ENCODE measurements at places on chromosomes 13 and 19.

DNA sequence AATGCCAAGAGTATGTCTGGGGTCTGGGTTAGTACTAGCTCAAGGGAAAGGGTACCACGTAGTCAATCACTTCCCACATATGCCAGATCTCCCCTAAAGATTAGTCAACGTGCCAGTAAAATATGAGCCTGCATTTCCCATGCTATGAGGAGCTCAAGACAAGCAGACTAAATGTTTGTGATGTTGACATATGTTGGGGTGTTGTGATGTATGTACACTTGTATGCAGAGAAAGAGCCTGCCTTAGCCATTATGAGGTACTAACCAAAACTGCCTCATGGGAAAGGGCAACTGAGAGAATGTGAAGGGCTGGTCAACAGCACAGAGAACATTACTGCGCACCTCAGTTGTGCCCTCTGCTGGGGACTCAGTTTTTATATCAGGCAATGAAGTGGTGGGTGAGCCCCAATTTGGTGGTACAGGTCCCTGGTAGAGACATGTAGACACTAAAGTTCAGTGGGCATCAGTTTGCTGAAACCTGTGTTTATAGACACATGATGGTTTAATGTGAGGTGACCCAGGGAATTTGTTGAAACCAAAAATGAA, 287.0 kb downstream of the DCT start:
- DNase-seq: no peak

GRCh38 chr13:41767801-41768200, 193.1 kb downstream of the VWA8 start:
- no peak for DNase-seq

DNA sequence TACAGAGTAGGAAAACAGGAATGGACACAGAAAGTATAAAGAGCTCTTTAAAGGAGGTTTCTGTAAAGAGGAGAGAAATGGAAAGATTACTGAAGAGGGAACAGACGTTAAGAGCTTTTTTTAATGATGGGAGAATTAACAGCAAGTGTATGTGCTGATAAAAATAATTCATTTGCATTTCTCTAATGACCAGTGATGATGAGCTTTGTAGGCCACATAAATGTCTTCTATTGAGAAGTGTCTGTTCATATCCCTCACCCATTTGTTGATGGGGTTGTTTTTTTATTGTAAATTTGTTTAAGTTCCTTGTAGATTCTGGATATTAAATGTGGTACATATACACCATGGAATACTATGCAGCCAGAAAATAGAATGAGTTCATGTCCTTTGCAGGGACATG, 40.0 kb downstream of the MYO16 start:
- DNase-seq: no peak

DNA sequence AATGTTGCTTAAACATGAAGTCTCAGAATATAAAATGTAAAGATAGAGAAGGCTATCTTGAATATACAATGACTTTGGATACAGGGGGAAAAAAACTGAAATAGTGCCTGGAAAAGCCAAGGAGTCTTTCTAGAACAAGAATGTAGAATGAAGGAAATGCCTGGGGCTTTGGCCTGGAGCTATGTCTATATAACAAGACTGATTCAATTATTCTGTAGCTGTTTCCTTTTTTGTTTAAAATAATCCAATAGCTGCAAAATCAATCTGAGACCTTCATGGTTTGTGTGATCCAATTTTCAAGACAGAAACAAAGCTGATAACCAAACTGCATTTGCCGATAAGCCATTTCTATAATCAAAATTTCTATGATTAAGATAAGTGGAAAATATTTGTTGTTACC, 530.9 kb upstream of the NBEA start:
- no peak for DNase-seq

- DNase-seq: no peak
Measured at GRCh38 chr13:76942363-76942762, 5.9 kb upstream of the ACOD1 start.

DNA sequence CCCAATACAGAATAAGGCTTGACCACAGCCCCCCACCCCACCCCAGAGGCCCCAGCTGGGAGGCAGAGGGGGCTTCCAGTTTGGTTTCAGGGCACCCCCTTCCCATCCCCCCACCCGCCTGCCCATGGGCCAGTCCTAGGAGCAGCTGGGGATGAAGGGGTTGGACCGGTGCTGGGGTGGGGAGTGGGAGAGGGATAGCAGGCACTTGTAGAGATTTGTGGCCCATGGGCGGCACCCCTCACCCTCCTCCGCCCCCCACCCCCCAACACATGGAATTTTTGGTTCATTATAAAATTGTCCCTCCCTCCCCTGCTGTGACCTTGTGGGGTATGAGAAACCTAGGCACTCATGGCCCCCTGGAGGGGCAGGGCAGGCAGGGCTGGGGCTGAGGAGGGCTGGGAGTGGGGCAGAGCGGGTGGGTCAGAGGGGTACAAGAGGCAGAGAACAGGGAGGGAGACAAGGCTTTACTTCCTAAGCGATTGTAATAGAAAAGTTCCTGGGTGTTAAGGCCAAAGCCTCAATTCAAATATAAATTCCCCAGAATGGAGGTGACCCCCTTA, 5.3 kb upstream of the GSK3A start:
- DNase-seq: no peak

- peak; percentile 53 for DNase-seq
Measured at GRCh38 chr19:41936416-41936850, 8.2 kb upstream of the ERFL start.

DNA sequence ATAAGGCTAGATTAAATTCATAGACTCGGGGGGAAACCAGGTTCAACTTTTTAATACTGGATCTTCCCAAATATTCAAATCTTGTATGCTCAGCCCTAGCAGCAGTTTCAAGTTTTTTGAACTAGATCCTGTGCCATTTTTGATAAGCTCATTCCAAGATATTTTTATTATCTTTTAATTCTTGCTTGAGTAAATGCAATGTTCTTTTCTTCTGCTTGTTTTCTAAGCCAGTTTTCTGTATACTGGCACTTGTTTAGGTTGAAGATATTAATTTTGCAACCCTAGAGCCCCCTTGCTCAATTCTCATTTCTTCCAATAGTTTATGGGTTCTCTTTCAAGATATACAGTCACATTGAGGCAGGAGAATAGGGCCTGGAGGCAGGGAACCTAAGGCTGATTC, 13.1 kb upstream of the PNMA8C start:
- no peak for DNase-seq

DNA sequence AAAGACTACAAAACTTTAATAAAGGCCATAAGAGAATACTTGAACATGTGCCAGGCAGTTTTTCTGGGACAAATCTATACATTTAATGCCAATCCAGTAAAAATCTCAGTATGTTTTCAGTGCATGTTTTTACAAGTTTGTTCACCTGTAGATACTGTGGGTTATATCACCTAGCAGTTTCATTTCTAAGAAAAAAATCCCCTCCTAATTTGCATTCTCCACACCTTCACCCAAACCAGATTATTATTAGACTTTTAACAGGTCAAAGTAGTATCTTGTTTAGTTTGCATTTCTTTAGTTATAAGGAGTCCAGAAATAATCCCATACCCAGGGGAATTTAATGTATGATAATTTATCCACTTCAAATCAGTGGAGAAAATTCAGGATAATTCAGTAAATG, 17.0 kb upstream of the LPAR6 start:
- no peak for DNase-seq

DNA sequence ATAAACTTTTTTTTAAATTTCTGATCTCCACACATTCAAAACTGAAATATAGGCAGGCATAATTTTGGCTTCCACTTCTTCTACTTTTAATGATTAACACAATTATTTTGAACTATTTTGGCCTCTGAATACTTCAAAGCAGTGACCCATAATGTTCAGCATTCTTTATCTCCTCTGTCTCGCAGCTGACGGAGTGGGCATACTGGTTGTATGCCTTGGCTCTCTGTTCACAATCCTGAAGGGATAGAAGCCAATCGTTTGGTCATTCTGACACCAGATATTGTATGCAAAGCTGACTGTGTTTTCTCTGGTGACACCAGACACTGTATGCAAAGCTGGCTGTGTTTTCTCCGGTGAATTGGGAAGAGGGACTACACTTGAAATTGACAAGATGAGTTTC, 833.0 kb downstream of the EFNB2 start:
- no peak for DNase-seq

- DNase-seq: no peak
Measured at GRCh38 chr13:99463646-99464397, 37.5 kb upstream of the TM9SF2 start.

GRCh38 chr13:48486362-48486761, 46.5 kb downstream of the RCBTB2 start:
- DNase-seq: no peak

GRCh38 chr19:36113894-36114720, 568 bp downstream of the POLR2I start:
- peak; percentile 23 for DNase-seq

DNA sequence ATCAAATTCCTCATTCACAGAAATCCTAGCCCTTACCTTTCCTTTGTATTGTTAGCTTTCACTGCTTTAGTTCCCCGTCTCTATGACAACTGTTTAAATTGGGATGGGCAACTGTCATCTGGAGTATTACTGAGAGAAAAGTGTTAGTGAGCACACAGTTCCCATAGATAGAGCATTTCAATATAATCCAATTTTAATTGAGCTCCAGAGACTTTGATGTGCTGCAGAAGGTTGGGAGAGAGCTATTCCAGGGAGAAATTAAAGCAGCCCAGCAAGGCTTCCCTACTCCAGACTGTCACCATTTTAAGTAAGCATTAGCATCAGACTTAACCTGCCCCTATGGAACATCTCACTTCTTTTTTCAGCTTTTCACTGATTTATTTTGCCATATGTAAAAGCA, 55.0 kb upstream of the MAB21L1 start:
- DNase-seq: no peak

DNA sequence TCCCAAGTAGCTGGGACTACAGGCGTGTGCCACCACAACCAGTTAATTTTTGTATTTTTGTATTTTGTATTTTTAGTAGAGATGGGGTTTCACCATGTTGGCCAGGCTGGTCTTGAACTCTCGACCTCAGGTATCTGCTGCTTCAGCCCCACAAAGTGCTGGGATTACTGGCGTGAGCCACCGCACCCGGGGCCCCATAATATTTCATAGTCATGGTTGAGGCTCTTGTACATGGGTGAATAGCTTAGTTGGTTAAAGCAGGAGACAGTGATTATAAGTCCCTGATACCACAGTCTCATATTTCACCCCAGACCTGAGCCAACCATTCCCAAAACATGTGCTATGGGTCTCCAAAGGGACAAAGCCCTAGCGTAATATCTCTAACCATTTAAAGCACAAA, 26.1 kb downstream of the MBNL2 start:
- no peak for DNase-seq

- DNase-seq: peak; percentile 21
Measured at GRCh38 chr13:21637296-21637695, 33.3 kb upstream of the MICU2 start.

DNA sequence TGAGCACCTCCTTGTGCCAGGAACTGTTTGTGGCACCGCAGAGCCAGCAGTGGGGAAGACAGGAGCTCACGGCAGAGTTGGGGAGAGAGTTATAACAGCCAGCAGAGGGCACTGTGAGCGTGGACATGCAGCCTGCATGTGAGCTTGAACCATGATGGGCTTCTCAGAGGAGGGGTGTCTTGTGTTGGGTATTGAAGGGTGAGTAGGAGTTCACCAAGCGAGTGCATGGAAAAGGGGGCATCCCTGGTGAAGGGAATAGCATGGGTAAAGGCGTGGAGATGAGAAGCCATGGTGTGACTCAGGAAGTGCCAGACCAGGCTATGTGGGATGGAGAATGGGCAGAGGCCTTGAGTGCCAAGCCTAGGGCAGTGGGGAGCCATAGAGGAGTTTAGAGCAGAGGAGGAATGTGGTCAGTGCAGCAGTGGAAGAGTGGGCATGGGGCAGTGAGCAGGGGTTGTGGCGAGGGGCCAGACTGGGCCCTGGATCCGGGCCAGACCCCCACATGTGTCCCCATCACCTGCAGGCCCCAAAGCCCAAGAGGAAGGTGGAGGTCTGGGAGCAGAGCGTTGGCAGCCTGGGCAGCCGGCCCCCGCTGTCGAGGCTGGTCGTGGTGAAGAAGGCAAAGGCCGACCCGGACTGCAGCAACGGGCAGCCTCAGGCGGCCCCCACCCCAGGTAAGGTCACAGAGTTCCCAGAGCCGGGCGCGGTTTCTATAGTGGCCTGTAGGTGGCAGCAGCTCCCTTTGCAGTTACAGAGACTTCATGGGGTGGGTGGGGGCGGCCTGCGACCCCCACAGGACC, 11.8 kb upstream of the SHD start:
- peak; percentile 63 for DNase-seq

DNA sequence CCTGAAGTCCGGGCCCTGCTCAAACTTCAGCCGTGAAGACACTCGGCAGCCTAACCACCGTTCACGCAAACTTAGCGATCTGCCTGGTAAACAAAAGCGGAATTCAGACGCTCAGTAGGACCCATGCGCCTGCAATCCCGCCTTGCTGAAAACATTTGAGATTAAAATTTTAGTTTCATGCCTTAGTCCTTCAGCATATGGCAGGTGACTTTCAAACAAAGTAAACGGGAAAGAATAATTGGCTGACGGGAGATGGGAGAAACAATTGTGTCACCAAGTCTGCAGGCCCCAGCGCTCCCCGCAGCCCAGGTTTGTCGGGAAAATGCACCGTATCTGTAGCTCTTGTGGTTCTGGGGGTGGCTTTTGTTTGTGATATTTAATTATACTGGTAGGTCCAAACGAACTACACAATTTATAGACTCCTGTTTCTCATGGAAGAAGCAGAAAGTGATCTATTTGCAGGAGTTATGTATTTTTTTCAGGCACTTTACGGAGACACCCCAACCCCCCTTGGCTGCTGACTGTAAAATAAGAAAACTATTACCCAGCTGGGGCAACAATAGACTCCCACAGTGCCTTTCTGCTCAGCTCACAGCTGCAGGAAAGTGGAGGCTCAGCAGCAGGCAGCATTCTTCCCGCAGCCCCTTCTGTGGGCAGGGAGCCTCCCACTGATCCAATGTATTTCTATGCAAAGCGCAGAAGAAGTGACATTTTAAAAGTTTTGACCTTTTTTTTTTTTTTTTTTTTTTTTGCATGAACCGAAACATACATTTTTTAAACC, 94.8 kb downstream of the SOX1 start:
- no peak for DNase-seq

DNA sequence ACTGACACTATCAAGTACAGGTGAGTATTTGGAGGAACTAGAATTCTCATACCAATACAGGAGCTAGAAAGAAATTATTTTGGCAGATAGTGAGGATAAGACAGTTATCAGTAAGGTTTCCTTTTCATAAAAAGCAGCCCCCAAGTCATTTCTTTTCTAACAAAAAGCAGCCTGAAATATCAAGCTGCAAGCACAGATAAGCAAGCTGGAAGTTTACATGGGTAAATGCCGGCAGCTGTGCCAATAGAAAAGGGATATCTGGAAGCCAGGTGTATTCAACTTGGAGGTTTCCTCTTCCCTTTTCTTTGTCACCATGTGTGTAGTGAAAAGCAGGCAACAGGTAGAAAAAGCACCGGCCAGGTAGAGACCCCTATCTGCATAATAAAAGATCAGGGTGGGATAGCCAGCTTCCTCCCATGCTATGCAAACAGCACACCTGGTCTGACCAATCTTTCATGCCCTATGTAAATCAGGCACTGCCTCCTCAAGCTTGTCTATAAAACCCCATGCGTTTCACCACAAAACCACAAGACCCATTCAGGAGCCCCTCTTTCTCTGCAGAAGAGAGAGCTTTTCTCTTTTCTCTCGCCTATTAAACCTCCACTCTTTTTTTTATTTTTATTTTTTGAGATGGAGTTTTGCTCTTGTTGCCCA, 22.9 kb downstream of the CYP4F2 start:
- no peak for DNase-seq

All from activated naive CD4-positive, alpha-beta T cell treated with Interleukin-2 at 50 U/mL for 16 hours (primary cell).